Ascending aorta (tissue), 2 donors: ENCODE measurements at places on chromosomes 3 and 15. TPM values are rescaled to one million over a fixed set of nuclear protein-coding genes. Genes with fewer than 3 reads are reported as not detected.

Gene REC114
- not detected for total RNA-seq

Gene DTWD1
- 18.4 TPM for total RNA-seq

Gene TMEM207
- not detected for total RNA-seq

Gene ACP3
- 0.43 TPM for total RNA-seq
